Type B pancreatic cell (in vitro differentiated cells): ENCODE measurements at places on chromosomes 2 and 18. TPM values are rescaled to one million over a fixed set of nuclear protein-coding genes. Genes with fewer than 3 reads are reported as not detected.

GRCh38 chr18:49812286-49813068, 856 bp downstream of the ACAA2 start:
- DNase-seq = no peak

DNA sequence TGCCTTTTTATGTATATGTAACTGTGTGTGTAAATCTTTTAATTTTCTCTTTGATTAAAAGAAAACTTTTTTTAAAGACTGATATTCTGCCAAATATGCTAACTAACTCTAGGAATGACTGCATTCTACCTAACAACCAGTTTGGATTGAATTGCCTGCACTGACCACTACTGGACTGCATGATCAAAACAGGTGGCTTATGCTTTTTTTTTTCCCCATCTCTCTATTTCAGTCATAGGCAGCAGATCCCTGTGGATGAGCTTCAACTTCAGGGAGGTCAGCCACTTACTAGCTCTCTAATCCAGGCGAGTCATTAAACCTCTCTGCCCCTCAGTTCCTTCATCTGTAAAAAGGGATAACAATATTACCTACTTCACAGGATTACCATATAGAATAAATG, 138.6 kb upstream of the SERTAD2 start:
- DNase-seq = no peak

Gene CFC1B
- total RNA-seq = not detected in 2 replicates

DNA sequence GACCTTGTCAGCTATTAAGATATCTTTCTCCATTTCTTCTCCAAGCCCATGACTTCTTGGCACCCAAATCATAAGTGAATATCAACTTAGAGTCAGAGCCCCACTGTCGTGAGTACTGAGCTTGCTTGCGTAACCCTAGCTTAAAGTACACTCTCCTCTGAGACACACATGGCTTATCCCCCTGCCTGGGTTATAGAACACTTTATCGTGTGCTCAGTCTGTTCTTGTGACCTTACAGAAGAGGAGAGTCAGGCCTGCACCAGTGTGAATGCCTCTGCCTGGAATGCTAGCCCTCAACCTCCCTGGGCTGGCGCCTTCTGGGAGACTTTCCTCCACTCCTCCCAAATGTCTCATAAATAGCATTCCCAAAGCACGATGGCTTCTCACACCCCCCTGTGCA, 79.3 kb downstream of the CEP192 start:
- DNase-seq = no peak

DNA sequence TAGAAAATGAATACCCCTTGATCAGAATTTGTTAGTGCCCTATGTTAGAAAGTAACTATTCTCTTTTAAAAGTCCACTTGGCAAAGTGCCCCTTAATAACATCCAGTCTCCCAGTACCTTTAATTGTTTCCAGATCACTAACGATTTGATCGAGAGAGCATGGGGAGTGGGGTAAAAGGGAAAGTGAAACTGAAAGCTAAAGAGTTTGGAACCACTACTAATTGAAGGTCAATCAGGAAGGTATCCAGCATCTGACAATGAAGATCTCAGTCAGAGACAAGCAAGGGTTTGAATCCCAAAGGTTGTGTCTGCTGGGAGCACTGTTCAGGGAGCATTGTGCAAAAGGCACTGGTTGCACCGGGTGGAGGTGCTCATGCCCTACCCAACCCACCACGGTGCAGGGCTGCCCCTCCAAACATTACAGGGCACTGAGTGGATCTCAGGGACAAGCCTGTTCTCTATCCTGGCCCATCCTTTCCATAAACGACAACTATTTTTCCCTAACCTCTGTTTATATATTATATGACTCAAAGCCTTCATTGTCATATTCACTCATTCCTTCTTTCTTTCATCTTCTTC, 14.6 kb upstream of the RIT2 start:
- no peak for DNase-seq

Gene DCC
- 5.4 and 11.6 TPM in 2 replicates for total RNA-seq

Gene SMYD1
- total RNA-seq = 0.87 TPM in 1 of 2 replicates, not detected in the other

- no peak for DNase-seq
Observed at GRCh38 chr2:73185965-73186364, 16.4 kb upstream of the NOTO start.

GRCh38 chr2:65754219-65754618, 321.8 kb upstream of the SPRED2 start:
- no peak for DNase-seq

GRCh38 chr18:66749030-66749429, 145.1 kb upstream of the CDH19 start:
- no peak for DNase-seq

Gene EFHD1
- total RNA-seq = 2.5 and 6.0 TPM in 2 replicates

Gene HNMT
- 11.6 and 12.1 TPM in 2 replicates for total RNA-seq

Gene ZBTB7C
- total RNA-seq = 13.0 and 40.9 TPM in 2 replicates

- DNase-seq = no peak
Observed at GRCh38 chr2:37676274-37676673, 4.8 kb upstream of the CDC42EP3 start.

Gene FARP2
- 62.5 and 71.1 TPM in 2 replicates for total RNA-seq

Gene ERCC3
- total RNA-seq = 43.4 and 52.9 TPM in 2 replicates

DNA sequence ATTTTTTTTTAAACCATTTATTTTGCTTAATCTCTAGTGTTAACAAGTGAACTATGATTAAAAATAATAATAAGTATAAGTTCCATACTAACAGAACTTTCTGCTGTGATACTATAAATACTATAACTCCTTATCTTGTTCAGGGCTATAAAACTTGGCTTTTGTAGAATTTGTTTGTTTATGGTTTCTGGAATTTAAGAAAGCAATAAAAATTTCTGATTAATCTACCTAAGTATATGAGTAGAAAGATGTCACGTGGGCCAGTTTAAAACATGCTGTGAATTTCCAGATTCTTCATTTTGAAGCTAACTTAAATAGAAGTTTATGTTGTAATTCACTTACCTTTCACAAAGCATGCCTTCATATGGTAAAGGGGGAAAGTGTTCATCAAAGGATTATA, 1236.3 kb upstream of the ACVR2A start:
- no peak for DNase-seq

DNA sequence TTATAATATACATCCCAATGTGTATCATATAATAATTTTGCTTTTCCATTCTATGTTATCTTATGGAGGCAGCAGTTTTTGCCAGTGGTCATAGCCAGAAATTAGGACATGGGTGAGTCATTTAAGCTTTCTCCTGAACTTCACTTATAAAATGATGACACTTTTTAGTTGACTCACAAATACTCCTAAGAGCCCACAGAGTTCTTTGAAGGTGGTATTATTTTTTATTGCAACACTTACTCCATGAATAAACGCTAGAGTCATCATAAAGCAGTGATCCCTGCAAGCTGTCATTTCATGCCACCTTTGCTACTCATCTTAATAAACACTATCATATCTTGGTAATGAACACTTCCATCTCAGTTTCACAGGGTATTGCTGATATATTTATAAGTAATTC, 69.9 kb upstream of the MAPRE2 start:
- DNase-seq = no peak

Gene ANKRD30BL
- not detected in 2 replicates for total RNA-seq

Gene KIF1A
- 78.4 and 112 TPM in 2 replicates for total RNA-seq

- DNase-seq = no peak
Observed at GRCh38 chr2:237922641-237923361, 44.0 kb upstream of the UBE2F start.

- DNase-seq = no peak
Observed at GRCh38 chr2:83900862-83901261, 558.2 kb downstream of the SUCLG1 start.

Gene ANKRD29
- 2.4 and 3.5 TPM in 2 replicates for total RNA-seq

Gene DSG2
- total RNA-seq = 117 and 272 TPM in 2 replicates

DNA sequence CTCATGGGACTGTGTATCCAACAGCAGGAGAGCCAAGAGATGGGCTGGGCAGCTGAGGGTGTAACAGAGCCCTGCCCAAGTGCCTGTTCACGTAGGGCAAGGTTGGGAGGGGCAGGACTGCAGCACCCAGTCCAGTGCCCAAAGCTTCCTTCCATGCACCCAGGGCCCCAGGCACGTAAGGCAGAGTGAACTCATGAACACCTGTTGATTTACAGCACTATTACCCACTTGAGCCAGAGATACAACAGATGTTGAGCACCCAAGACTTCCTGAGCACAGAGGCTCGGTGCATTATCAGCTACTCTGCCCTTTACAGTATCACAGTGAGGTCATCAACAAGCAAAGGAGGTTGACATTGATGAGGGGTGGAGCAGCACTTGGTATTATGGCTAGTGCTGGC, 50.2 kb upstream of the FHL2 start:
- DNase-seq = no peak

- no peak for DNase-seq
Observed at GRCh38 chr2:8657423-8658062, 24.3 kb upstream of the ID2 start.

Gene CYP27A1
- total RNA-seq = 6.5 and 6.9 TPM in 2 replicates

Gene ALPG
- total RNA-seq = 0.14 and 0.88 TPM in 2 replicates
